Hair follicle dermal papilla cell (primary cell): ENCODE measurements at places on chromosomes 6 and 20. TPM values are rescaled to one million over a fixed set of nuclear protein-coding genes. Genes with fewer than 3 reads are reported as not detected.

The NRN1 gene
- 117 and 120 TPM in 2 replicates for total RNA-seq

The TUBB gene
- 662 and 771 TPM in 2 replicates for total RNA-seq

The SLC17A3 gene
- total RNA-seq, result not detected in 2 replicates

The BYSL gene
- total RNA-seq, result 10.1 and 17.0 TPM in 2 replicates

The NKAPL gene
- 0.65 and 0.73 TPM in 2 replicates for total RNA-seq

The KCNK5 gene
- not detected in 2 replicates for total RNA-seq
